Body of pancreas (tissue), 4 donors: ENCODE measurements at places on chromosomes 11 and 22. TPM values are rescaled to one million over a fixed set of nuclear protein-coding genes. Genes with fewer than 3 reads are reported as not detected.

DNA sequence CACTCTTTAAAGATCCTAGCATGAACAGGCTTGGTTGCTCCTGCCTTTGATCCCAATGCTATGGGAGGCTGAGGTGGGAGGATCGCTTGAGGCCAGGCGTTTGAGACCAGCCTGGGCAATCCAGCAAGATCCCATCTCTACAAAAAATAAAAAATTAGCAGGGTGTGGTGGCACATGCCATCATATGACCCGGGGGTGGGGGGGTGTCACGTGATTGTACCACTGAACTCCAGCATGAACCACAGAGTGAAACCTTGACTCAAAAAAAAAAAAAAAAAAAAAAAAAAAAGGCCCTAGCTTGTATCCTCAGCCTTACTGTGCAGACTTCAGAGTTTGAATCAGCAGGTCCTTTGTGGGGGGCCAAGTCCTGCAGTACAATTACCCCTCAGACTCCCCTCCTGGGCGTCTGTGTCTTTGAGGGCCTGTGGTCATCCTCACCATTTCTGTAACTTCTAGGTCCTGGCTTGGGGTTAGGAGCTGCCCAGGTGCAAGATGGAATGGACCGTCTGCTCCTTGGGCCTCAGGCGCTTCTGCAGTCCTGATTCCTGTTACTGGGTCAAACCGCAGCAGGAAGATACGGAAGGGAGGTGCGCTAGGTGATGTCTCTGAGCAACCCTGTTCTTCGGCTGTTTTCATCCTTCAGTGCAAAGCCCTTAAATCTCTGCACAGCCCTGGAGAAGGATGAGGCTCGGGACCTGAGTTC lies 208.1 kb downstream of the CTTN start:
- no peak for DNase-seq

DNA sequence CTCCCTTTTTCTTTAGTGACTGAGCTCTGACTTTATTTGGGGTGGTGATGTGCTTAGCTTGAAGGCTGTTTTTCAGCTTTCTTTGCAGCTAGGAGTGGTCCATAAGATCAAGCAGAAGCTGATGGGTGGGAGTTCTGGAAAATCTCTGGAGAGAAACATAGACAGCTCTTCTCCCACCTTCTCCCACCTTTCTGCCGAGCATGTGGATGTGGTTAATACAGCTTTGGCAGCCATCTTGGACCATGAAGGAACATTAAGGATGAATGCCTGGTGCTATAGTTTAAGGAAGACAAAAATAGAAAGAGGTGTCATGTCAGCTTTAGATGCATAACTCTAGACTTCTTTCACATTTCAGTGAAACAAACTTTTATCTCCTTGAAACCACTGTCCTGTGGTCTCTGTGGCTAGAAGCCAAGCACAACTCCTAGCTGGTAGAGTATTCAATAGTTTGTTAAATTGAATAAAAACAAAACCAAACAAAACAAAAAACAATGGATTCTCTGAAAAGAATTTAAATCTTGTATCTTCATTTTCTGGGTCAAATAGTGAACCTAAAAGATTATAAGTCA lies 203.6 kb upstream of the SESN3 start:
- DNase-seq, result no peak

TSSK2 gene
- total RNA-seq, result 0.33 TPM

GRCh38 chr11:72668629-72669347 lies 5.4 kb downstream of the PDE2A start:
- DNase-seq, result no peak

AIFM3 gene
- 0.78 TPM for total RNA-seq
